Prostate gland (tissue), 2 donors: ENCODE measurements at places on chromosomes 5 and 9. TPM values are rescaled to one million over a fixed set of nuclear protein-coding genes. Genes with fewer than 3 reads are reported as not detected.

RXRA gene
- 84.1 TPM for total RNA-seq

PAEP gene
- not detected for total RNA-seq

DMGDH gene
- total RNA-seq, result 9.9 TPM

RUFY1 gene
- total RNA-seq, result 48.7 TPM

CTSV gene
- 277 TPM for total RNA-seq

PCDHB2 gene
- total RNA-seq, result 23.0 TPM

FBN2 gene
- total RNA-seq, result 6.6 TPM

ORM2 gene
- 1.9 TPM for total RNA-seq

ANKRD31 gene
- 0.41 TPM for total RNA-seq

CRHBP gene
- total RNA-seq, result 0.91 TPM

PCDHB7 gene
- total RNA-seq, result 1.2 TPM

LRRC70 gene
- 0.36 TPM for total RNA-seq

BTNL3 gene
- 1.6 TPM for total RNA-seq

NTRK2 gene
- 2.3 TPM for total RNA-seq

LSM11 gene
- 8.1 TPM for total RNA-seq

C5 gene
- 3.5 TPM for total RNA-seq

CCL27 gene
- not detected for total RNA-seq

SKP2 gene
- 7.8 TPM for total RNA-seq

NUTM2F gene
- 0.40 TPM for total RNA-seq

C5orf46 gene
- total RNA-seq, result 0.59 TPM

GFI1B gene
- total RNA-seq, result 0.85 TPM

ARL10 gene
- total RNA-seq, result 2.4 TPM

SPATA31A3 gene
- total RNA-seq, result not detected

CAMK2A gene
- total RNA-seq, result 0.50 TPM

GCNT4 gene
- 1.3 TPM for total RNA-seq

SPINK1 gene
- not detected for total RNA-seq

HTR1A gene
- total RNA-seq, result 1.2 TPM

PLPPR1 gene
- not detected for total RNA-seq

ENHO gene
- total RNA-seq, result 28.2 TPM

FCN2 gene
- total RNA-seq, result 2.4 TPM

TEX48 gene
- total RNA-seq, result not detected

PCDHGA5 gene
- 4.8 TPM for total RNA-seq

GABRB2 gene
- not detected for total RNA-seq

INSL4 gene
- total RNA-seq, result not detected

SPINK6 gene
- not detected for total RNA-seq

ASS1 gene
- total RNA-seq, result 228 TPM

SLC6A18 gene
- total RNA-seq, result not detected

PCDHGA12 gene
- total RNA-seq, result 6.8 TPM

ZNF300 gene
- total RNA-seq, result 4.6 TPM

TPD52L3 gene
- not detected for total RNA-seq

CYLC2 gene
- total RNA-seq, result not detected

SHISAL2B gene
- total RNA-seq, result not detected

RRAGA gene
- 49.9 TPM for total RNA-seq

PPP3R2 gene
- not detected for total RNA-seq

SPATA6L gene
- total RNA-seq, result 6.2 TPM

SLC36A3 gene
- total RNA-seq, result not detected

GGTA1 gene
- total RNA-seq, result 1.9 TPM

CFAP77 gene
- 2.4 TPM for total RNA-seq
